Jurkat, Clone E6-1 (cell line): ENCODE measurements at places on chromosomes 13 and 19.

GRCh38 chr19:50003810-50004419, 21.3 kb downstream of the VRK3 start:
- no peak for DNase-seq

- DNase-seq: no peak
Observed at GRCh38 chr19:3604987-3605343, 1.7 kb downstream of the TBXA2R start.

- DNase-seq: peak; percentile 60
Observed at GRCh38 chr13:114339857-114340534, 25.7 kb downstream of the CHAMP1 start.

DNA sequence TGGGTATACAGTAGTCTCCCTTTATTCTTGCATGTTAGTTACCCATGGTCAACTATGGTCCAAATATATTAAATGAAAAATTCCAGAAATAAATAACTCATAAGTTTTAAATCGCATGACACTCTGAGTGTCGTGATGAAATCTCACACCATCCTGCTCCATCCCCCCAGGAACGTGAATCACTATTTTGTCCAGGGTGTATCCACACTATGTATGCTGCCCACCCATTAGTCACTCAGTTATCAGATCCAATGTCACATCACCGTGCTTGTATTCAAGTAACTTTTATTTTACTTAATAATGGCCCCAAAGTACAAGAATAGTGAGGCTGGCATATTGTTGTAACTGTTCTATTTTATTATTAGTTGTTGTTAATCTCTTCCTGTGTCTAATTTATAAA, 115.8 kb upstream of the SERP2 start:
- DNase-seq: no peak

DNA sequence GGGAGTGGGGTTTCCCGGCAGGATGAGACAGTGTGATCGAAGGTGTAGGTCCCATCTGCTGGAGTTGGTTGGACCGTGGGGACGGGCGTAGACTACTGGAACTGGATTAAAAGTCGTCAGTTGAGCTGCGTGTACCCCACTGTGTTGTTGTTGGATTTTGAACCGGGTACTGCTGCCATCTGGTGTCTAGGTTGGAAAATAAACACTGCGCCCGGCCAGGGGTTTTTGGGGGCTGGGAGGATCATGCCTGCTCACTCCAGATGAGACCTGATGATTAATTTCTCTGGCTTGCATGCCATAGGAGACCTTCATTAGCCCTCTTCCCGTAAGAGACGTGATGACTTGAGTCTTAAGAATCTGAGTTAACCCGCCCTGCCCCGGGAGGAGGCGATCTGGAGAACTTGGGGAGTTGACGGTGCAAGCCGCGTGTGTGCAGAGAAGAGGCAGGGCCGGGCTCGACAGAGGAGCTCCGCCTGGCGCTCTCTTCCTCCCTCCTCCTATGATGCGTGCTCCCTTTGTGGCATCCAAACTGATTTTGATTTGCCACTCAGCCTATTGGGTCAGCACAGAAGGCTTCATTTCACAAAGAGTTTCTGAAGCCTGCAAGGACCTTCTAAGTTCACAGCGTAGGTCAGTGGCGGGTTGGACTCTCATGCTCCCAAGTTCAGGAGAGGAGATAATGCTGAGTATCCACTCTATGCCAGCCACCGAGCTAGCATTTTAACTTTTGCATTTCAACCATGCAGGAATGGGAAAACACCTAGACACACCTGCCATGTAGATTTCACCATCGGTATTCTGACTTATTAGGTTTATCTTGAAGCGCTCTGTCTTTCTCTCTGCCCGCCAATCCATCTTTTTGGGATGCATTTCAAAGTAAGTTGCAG, 2.7 kb downstream of the UHRF1 start:
- DNase-seq: peak; percentile 64

GRCh38 chr13:99723878-99724277, 222.6 kb downstream of the TM9SF2 start:
- no peak for DNase-seq

DNA sequence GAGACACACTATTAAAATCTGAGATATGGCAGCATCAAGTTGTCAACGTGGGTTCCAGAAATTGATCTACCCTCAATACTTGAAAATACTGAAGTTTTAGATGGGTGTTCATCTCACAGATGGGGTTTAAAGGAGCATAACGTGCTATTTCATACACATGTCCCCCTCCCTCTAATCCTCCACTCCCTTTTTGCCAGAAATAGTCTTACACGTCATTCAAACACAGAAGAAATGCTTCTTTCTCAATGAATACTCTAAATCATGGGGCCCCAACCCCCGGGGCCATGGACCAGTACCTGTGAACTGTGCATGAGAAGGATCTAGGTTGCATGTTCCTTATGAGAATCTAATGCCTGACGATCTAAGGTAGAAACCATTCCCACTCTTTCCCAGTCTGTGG, 19.6 kb downstream of the KLF12 start:
- DNase-seq: no peak

GRCh38 chr13:34608331-34608730, 333.7 kb upstream of the NBEA start:
- no peak for DNase-seq

GRCh38 chr19:15418231-15418578, 583 bp downstream of the AKAP8L start:
- DNase-seq: no peak

GRCh38 chr19:46616631-46617322, 8.1 kb downstream of the PTGIR start:
- DNase-seq: peak; percentile 50

DNA sequence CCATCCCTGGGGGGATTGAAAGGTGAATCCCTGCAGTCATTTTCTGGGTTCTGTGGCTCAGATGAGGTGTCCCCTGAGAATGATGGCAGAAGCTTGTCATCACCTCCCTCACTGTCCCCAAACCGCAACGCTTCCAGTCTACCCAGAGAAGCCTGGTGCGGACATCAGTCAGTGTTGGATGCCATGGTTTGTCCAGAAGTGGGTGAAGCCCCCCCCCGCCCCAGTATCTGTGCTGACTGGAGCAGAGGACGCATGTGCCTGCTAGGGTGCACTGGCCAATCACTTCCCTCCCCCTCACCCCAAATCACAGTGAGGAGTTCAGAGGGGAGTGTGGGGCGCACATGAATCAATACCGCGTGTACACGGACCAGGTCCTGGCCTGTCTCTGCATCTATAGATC, 150.5 kb downstream of the TEX29 start:
- DNase-seq: no peak

DNA sequence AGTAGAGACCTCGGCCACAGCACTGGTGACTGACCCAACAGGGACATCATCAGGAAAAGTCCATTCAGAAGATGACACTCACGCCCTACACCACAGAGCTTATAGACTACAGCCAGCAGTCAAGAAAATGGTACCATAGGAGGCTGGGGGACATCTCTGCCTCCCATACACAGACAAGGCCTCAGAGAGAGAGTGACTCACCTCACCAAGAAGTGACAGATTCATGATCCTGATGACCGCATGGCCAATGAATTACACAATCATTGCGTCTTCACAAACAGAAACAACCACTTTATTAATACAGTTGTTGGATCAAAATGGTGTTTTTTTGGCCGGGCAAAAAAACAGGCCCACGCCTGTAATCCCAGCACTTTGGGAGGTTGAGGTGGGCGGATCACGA, 260.8 kb upstream of the TSHZ3 start:
- no peak for DNase-seq

- DNase-seq: peak; percentile 83
Observed at GRCh38 chr19:17932485-17933338, at the start of gene CCDC124. CCDC124 (plus strand) TSS chr19:17933015; CDS start chr19:17936421, 3,406 bp downstream.

- DNase-seq: no peak
Observed at GRCh38 chr19:30029721-30030510, 87.9 kb downstream of the URI1 start.

- DNase-seq: no peak
Observed at GRCh38 chr19:11090997-11091702, 1.9 kb downstream of the LDLR start.

- DNase-seq: no peak
Observed at GRCh38 chr19:44894052-44894400, 3.0 kb downstream of the TOMM40 start.

GRCh38 chr19:40521276-40521675, 54.5 kb downstream of the SPTBN4 start:
- DNase-seq: peak; percentile 44

GRCh38 chr13:30398601-30399072, 23.7 kb upstream of the UBE2L5 start:
- no peak for DNase-seq

DNA sequence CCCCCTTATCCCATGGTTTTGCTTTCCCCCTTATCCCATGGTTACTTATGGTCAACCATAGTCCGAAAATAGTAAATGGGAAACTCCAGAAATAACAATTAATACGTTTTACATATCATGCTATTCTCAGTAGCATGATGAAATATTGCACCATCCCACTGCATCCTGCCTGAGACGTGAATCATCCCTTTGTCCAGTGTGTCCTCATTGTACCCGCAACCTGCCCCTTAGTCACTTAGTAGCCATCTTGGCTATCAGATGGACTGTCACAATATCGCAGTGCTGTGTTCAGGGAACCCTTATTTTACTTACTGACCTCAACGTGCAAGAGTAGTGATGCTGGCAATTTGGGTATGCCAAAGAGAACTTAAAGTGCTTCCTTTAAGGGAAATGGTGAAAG, 10.5 kb upstream of the NBEA start:
- DNase-seq: no peak

DNA sequence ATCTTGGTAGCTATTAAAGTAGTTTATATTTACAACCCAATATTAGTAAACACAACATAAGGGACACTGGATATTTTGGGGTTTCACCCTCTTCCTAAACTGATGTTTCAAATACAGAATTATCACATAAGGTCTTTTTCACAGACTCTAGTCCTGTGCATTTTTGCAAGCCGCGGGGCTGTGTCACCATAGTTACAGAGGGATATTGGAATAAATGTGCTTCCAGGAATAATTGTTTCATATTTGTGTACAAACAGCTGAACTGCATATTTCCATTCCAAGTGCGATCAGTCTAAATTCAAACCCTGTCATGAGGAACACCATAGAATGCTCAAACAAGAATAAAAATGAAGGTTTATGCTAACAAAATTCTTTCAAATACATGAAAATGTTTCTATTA, 762.5 kb upstream of the ARGLU1 start:
- DNase-seq: no peak

DNA sequence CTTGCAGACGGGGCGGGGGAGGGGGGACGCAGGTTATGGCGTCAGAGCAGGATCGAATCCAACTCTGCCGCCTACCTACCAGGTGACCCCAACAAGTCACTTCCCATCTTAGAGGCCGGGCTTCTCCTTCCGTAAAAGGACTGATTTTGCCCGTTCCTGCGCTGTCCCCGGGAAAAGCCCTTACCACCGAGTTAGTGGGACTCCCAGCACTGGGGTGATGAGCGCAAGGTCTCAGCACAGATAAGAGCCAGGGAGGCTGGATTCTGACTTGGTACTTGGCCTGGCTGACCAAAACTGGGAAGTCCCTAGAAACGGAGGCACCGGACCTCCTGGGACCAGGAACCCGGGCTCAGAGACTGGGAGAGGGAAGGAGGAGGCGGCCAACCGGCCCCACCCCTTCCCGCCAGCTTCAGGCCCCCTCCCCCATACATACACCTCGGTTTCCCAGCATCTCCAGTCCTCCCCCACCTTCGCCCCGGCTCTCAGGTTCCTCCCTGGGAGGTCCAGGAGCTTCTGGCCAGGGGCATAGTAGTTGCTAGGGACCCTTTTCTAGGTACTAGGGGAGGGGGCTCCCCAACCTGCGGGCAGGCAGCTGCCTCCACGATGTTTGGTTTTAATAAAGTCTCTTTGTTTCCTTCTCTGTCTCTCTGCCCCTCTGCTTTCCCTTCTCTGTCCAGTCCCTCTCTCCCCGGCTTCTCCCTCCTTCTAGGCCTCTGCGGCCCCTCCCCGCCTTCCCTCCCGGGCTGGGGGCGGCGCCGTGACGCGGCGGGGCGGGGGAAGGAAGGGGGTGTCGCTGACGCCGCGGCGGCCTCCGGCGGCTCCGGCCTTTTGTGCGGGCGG, at the start of gene GRAMD1A:
GRAMD1A (plus strand) TSS at position 826 of the 840 bp plus-strand sequence. CDS start 156 bp downstream, outside the sequence.
- peak; percentile 41 for DNase-seq

- DNase-seq: no peak
Observed at GRCh38 chr13:111629457-111629856, 309.0 kb downstream of the TEX29 start.

DNA sequence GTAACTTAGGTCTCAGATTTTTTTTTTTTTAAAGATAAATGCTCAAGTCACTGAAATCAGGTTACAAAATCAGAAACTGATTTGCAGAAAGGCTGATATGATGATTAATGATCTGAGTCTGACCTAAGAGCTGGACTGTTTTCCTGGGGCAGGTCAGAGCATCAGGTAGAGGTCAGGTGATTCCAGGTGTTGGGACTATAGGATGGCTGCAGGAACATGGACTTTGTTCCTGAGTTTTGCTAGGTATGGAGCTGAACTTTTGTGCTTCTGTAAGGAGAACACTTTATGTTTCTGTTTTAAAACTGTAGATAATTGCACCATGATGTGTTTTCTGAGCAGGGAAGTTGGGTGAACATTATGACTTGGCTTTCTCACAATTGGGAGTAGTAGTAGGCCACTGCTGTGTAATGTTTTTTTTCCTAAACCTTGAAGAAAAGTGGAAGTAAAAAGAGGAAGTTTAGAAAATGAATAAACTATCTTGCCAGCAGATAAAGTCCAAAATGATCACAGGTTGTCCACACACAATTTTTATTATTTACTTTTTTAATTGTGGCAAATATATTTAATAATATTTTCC, 297.2 kb downstream of the DCT start:
- DNase-seq: no peak
